Left cardiac atrium (tissue), 4 donors: ENCODE measurements at places on chromosomes 11 and 22. TPM values are rescaled to one million over a fixed set of nuclear protein-coding genes. Genes with fewer than 3 reads are reported as not detected.

CCDC73 gene
- not detected for total RNA-seq

ASPHD2 gene
- 0.31 TPM for total RNA-seq

CHRDL2 gene
- 6.1 TPM for total RNA-seq

DNA sequence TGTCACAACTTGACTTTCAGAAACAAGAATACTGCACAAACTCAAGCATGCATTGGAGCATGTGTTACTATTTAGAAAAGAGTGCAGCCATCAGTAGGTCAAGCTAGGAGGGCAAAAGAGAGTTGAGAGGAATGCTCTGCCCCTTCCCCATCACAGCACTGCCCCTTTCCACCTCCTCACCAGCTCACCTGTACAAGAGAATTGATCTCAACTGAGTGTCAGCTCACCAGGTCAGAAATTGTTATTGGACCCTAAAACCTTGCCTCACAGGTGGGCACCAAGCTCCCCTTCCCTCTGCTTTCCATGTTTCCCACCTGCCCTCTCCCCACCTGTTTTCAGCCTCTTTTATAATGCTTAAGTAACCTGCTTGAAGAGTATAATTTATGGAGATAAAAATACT lies 48.8 kb downstream of the DKK3 start:
- no peak for DNase-seq

GRCh38 chr11:121741761-121742361 lies 289.1 kb upstream of the SORL1-AS1 start:
- DNase-seq, result peak; percentile 85

- DNase-seq, result no peak
These were observed 768 bp downstream of the LDHA start for GRCh38 chr11:18394928-18395734.

GRCh38 chr11:1194231-1194976 lies 28.5 kb upstream of the MUC5B start:
- peak; percentile 22 for DNase-seq
